ENCODE measurements at places on chromosomes 11 and 22. TPM values are rescaled to one million over a fixed set of nuclear protein-coding genes. Genes with fewer than 3 reads are reported as not detected.

Gene MIAT
- 1.7 TPM for total RNA-seq

Gene C22orf42
- total RNA-seq, result not detected

Gene TCN2
- 57.6 TPM for total RNA-seq

Gene LARGE2
- total RNA-seq, result 7.5 TPM

Gene MPEG1
- total RNA-seq, result 23.5 TPM

Gene GVQW3
- total RNA-seq, result 2.9 TPM

- DNase-seq, result no peak
- no peak overlapping the region for H3K27ac ChIP-seq
- no peaks in the 10 kb centered on the region for H3K4me1 ChIP-seq
- H3K4me3 ChIP-seq, result no peak overlapping the region
- H3K36me3 ChIP-seq, result no peaks in the 10 kb centered on the region
Measured at GRCh38 chr11:10107497-10107896, 186.5 kb downstream of the SBF2 start.

GRCh38 chr11:7514099-7514591, 346 bp downstream of the PPFIBP2 start:
- peaks cover 40% of the 10 kb centered on the region for H3K4me1 ChIP-seq
- H3K27ac ChIP-seq, result peak overlapping the region; percentile 83
- no peaks in the 10 kb centered on the region for H3K27me3 ChIP-seq
- DNase-seq, result no peak

GRCh38 chr22:37137131-37137530, 12.6 kb downstream of the IL2RB start:
- no peak for DNase-seq
- H3K27ac ChIP-seq, result no peak overlapping the region
- H3K4me3 ChIP-seq, result no peak overlapping the region
- no peaks in the 10 kb centered on the region for H3K4me1 ChIP-seq
- H3K36me3 ChIP-seq, result no peaks in the 10 kb centered on the region
- H3K27me3 ChIP-seq, result no peaks in the 10 kb centered on the region

DNA sequence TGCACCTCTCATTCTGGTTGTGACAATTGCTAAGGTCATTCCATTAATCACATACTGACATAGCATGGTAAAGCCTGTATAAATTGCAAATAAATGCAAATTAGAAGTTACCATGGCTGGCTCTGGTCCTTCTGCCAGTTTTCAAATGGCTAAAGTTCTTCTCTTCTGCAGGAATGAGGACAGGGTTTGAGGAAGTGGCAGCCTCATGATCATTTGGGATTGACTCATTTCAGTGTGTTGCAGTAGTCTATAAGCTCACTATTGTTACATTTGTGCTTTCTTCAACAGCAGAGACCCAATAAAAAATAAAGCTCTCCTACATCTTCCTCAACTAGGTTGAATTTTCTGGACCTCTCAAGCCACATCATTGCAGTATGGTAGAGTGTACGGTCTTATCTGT, 60.3 kb downstream of the NECTIN1 start:
- peaks cover 8% of the 10 kb centered on the region for H3K4me1 ChIP-seq
- DNase-seq, result no peak
- no peaks in the 10 kb centered on the region for H3K27me3 ChIP-seq

GRCh38 chr22:43293655-43294392, 49.3 kb downstream of the SCUBE1 start:
- H3K36me3 ChIP-seq, result no peaks in the 10 kb centered on the region
- peaks cover 14% of the 10 kb centered on the region for H3K4me1 ChIP-seq
- no peak for DNase-seq
- no peak overlapping the region for H3K4me3 ChIP-seq
- peak overlapping the region; percentile 62 for H3K27ac ChIP-seq

- no peaks in the 10 kb centered on the region for H3K27me3 ChIP-seq
- no peak for DNase-seq
- no peak overlapping the region for H3K27ac ChIP-seq
- no peak overlapping the region for H3K4me3 ChIP-seq
Measured at GRCh38 chr22:23389271-23390071, 190.6 kb downstream of the IGLL1 start.

GRCh38 chr11:15878756-15879155, 477.6 kb downstream of the SOX6 start:
- no peaks in the 10 kb centered on the region for H3K27me3 ChIP-seq
- H3K4me1 ChIP-seq, result no peaks in the 10 kb centered on the region
- H3K4me3 ChIP-seq, result no peak overlapping the region
- no peaks in the 10 kb centered on the region for H3K36me3 ChIP-seq
- no peak for DNase-seq
- H3K27ac ChIP-seq, result no peak overlapping the region

DNA sequence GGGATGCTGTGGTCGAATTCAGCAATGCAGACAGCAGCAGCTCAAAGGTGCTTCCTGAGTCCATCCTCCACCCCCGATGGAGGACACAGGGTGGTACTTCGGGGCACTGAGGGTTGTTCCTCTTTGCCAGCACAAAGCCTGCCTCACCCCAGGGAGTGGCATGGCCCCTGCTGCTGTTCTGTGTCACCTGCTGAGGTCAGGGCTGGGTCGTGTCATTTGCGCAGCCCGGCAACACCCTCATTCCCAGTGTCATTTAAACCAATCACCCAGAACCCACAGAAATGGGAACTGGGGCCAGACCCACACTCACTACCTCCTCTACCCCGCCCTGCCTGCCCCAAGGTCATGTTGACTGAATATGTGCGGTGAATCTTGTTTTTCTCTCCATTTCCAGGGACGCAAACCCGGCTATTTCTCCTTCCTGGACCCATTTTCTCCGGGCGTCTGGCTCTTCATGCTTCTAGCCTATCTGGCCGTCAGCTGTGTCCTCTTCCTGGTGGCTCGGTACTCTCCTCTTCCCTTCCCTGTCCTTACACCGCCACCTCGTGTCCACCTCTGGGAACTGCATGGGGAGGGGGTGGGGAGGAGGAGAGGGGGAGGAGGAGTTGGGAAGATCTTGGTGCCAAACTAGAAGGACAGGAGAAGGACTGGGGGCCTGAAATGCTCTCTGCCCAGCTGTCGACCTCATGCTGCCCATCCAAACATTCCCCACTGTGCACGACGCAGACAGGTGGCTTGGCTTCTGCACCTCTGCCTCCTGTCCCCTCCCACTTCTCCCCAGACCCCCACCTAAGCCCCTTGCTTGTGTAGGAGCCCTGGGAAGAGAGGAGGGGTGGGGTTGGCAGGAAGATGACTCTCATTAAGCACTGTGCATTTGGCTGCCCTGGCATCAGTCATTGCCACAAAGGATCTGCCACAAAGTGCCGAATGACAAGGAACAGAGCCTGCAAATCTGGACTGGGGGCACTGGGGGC, 71.2 kb upstream of the TBCEL start:
- H3K27ac ChIP-seq, result no peak overlapping the region
- peaks cover 5% of the 10 kb centered on the region for H3K4me1 ChIP-seq
- DNase-seq, result peak; percentile 81
- peaks cover 11% of the 10 kb centered on the region for H3K27me3 ChIP-seq
- H3K4me3 ChIP-seq, result no peak overlapping the region
- no peaks in the 10 kb centered on the region for H3K36me3 ChIP-seq

DNA sequence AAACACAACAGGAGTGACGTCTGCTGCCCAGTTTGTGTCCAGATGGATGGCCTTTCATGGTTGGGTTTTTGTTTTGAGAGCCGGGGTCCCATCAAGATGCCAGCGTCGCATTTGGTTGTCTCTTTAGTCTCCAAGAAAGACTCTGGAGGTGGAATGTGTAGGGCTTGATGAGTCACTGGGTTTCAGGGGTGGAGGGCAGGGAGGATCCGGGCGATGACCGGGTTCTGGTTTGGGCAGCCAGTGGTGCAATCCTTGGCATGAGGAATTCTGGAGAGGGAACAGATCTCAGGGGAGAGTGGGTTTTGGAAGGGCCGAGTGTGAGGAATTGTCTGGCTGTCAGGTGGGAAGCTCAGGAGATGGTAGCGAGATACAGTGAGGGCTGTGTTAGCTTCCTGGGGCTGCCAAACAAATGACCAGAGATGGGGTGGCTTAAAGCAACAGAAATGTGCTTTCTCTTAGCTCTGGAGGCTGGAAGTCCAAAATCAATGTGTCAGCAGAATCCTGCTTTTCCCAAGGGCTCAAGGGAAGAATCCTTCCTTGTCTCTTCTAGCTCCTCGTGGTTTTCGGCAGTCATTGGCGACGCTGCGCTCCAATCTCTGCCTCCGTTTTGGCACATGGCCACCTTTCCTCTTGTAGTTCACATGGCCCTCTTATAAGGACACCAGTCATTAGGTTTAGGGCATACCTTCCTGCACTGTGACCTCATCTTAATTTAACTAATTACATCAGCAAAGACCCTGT, 26.4 kb upstream of the PPFIA1 start:
- H3K36me3 ChIP-seq, result no peaks in the 10 kb centered on the region
- no peak overlapping the region for H3K27ac ChIP-seq
- no peak for DNase-seq

DNA sequence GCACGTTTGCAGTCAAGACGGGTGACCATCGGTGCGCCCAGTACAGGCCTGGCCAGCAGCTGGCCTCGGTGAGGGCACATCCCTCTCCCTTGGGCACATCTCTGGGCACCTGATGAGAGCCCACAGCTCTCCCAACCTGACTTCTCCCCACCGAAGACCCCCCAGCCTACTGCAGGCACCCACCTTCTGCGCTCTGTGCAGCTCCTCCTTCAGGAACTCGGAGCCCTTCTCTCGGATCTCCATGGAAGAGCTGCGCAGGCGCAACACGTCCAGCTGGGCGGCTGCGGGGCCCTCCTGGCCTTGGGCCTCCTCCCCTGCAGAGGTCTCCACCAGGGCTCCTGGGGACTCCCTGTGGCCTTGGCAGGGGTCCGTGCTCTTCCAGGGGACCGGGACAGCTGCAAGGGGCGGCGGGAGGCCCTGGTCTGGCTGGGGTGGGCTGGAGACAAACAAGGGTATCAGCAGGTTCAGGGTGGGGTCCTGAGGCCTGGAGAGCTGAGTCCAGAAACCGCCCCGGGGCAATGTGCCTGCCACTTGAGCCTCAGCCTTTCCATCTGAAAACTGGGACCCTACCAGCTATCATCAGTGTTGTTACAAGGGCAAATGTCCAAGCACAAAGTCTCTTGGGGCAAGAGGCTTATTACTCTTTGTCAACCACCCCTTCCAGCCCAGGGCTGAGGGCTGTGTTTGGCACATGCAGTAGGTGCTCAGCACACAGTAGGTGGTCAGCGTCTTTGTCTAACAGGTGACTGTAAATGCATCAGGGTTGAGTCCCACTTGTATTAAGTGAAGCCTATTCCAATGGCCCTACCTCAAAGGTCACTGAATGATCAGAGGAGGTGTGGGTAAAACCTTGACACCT, 9.3 kb downstream of the RAB3IL1 start:
- H3K27ac ChIP-seq, result no peak overlapping the region
- peaks cover 28% of the 10 kb centered on the region for H3K4me1 ChIP-seq
- peaks cover 15% of the 10 kb centered on the region for H3K36me3 ChIP-seq
- H3K27me3 ChIP-seq, result no peaks in the 10 kb centered on the region

DNA sequence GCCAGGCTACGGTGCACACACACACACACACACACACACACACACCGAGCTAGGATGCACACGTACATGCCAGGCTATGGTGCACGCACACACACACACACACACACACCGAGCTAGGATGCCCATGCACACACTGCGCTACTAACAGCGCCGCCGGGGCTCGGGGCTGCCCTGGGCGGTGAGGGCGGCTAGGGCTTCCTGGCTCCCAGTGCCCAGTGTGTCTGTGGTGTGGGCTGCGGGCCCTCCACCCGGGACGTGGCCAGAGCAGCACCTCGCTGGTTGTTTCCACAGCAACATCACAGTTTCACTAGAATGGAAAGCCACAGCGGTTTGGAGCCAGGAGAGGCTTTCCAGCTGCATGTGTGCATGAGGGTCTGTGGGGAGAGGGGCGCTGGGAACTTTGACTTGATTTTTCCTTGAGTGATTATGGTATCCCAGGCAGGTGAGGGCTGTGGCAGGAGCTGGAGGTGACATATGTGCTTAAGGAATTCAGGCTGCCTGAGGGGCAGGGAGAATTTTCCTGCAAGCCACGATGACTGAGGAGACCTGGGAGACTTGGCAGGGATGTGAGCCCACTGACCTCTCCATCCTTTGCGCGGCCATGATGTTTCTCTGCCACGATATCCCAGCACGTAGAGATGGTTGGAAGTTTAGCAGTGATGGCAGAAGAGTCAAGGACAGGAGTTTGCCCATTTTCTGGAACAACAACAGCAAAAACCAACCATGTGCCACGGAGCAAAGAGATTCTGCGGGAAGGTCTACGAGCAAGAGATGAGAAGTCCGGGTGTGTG, 195.9 kb downstream of the SNX19 start:
- H3K36me3 ChIP-seq, result no peaks in the 10 kb centered on the region
- no peaks in the 10 kb centered on the region for H3K4me1 ChIP-seq
- no peaks in the 10 kb centered on the region for H3K27me3 ChIP-seq

GRCh38 chr11:78195917-78196560, 7.3 kb downstream of the USP35 start:
- peaks cover 12% of the 10 kb centered on the region for H3K4me1 ChIP-seq
- peaks cover 34% of the 10 kb centered on the region for H3K36me3 ChIP-seq
- no peak overlapping the region for H3K27ac ChIP-seq
- peak; percentile 26 for DNase-seq
- H3K27me3 ChIP-seq, result no peaks in the 10 kb centered on the region
- no peak overlapping the region for H3K4me3 ChIP-seq
